ENCODE measurements at places on chromosomes 4 and X.

GRCh38 chrX:65813245-65813644 is 145.8 kb downstream of the MSN start:
- no peak for DNase-seq

GRCh38 chrX:1196436-1196835 is 16.0 kb downstream of the CRLF2 start:
- no peak for DNase-seq

DNA sequence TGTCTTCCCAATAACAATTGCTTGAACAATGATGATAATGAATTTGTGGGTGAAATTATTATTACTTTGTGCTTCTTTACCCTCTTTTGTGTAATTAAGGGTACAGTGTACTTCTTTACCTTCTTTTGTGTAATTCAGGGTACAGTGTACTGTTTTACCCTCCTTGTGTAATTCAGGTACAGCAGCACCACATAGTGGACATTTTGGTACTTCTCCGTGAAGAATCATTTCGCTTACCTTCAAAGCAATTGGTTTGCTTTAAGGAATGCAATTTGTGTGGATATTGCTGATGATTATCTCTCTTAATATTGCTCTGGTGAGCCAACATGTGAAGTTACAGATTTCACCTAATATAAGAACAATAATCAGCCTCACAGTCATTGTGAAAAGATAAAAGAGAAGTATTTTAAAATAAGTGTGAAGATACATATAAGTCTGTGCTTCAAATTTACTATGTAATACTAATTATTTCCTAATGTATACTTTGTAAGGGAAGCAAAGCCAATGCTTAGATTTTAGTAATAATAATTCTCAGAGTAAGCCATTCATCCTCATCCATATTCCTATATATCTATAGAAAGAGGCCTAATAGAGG is 27.2 kb upstream of the SEC24B start:
- DNase-seq = no peak

- no peak for DNase-seq
Observed at GRCh38 chr4:150479657-150480056, 102.3 kb upstream of the MAB21L2 start.

- no peak for DNase-seq
Observed at GRCh38 chr4:124224256-124224655, 488.3 kb downstream of the ANKRD50 start.

DNA sequence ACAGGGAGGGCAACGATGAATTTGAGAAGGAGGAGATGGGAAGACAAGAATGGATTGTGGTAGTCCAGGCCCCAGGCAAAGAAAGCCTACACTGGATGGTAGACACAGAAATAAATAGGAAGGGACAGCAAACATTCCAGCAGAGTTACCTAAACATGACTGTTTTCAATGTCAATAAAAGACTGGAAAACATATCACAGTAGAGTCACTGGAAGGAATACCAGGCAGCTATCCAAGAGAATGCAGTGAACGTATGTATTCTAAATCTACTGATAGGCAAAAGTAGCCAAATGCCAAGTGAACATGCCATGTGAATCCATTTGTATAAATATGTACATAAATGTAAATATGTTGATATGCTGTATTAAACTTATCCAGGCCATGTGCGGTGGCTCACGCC is 183.0 kb downstream of the PALLD start:
- DNase-seq = no peak

DNA sequence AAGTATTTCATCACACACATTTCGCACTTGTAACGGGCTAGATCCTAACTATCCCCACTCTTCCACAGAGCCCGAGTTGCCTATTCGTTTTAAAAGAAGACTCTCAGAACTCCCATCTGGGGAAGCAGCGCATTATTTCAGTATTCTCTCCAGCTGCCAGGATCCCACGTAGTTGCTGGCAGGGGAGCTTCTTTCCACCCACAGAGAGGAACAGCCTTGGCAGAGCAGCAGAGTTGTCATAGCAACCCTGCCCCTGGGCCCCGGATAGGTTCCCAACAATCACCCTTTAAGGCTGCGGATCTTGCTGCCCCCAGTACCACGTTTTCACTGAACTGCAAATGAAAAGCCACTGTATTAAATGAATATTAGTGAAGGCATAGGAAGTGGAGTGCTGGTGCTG is 106.7 kb downstream of the GPM6A start:
- no peak for DNase-seq

DNA sequence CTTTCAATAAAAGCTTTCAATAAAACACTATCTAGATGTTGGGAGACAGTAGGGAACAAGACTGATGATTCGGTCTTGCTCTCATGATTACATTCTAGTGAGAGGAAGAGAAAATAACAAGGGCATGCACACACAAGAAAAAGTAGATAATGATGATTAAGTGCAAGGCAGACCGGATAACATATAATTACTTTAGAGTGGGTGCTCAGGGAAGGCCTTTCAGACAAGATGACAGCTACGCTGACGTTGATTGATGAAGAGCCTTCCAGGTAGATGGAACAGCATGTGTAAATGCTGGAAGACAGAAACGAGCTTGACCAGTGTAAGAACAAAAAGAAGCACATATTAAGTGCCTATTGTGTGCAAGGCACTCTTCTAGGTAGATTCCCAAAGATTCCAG is 43.4 kb downstream of the TXK start:
- DNase-seq = no peak

- DNase-seq = no peak
Observed at GRCh38 chr4:112735474-112735951, 98.6 kb downstream of the LARP7 start.

DNA sequence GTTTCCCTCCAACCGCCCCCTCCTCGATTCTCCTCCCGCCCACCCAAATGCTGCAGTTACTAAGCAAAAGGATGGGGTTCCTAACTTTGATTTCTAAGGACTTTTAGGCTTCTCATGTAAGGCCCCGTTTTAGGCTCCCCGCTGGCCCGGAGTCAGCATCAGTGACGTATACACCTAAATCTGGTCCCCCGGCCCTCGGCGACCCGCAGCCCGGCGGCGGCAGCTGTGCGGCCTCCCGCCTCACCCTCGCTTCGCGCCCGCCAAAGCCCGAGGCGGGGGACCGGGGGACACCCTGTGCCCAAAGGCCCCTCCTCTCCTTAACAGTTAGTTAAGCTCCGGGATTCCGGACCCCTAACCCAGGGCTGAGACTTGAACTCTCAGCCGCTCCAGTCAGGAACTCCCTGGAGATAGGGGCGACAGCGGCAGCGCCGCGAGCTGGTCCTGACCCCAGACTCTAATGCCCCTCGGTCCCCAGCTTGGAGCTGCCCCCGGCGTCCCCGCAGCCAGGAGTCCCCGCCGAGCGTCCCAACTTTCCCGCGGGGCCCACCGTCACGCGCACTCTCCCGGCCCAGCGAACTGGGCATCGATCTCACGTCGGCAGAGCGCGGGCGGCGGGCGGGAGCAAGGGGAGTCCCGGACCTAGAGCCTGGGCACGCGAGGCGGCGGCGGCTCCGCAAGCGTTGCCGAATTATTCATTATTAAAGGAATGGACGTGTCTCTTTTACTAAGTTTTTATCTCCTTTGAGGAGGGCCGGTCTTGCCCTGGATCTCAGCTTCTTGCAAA is 1.5 kb upstream of the NR3C2 start:
- DNase-seq = peak; percentile 20

- no peak for DNase-seq
Observed at GRCh38 chrX:13816643-13817627, at the start of gene GPM6B. Gene GPM6B, minus strand, starts transcription at chrX:13817093. Its CDS starts 189 bp downstream, at chrX:13816904.

GRCh38 chrX:38859602-38860001 is 58.3 kb downstream of the MID1IP1 start:
- DNase-seq = no peak

- no peak for DNase-seq
Observed at GRCh38 chrX:29308726-29309125, 721.5 kb downstream of the IL1RAPL1 start.

GRCh38 chrX:35150052-35150451 is 207.5 kb downstream of the FAM47B start:
- DNase-seq = no peak

GRCh38 chr4:115489279-115489678 is 375.9 kb upstream of the NDST4 start:
- no peak for DNase-seq

DNA sequence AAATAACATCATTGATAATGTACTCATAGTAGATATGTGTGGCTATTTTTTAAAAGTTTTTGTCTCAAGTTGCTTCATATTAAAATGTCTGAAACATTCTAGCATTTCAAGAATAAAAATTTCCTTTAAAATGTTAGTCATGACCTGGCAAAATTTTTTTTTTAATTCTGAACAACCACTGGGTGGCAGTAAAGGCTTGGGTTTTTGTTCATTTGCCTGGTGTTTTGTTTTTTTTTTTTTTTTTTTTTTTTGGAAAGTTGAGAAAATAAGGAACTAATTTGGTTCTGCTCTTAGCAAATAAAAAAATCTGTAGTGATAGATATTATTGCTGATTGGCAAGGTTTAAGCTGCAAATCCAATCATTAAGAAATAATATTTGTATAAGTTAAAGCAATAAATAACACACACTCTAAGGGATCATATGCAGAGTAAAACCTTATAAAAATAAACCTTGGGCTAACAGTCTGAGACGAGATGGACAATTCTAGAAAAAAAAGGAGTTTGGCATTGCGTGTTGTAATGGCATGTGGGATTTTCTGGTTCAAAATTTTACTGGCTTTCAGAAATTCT is 81.4 kb downstream of the CEP44 start:
- DNase-seq = no peak

DNA sequence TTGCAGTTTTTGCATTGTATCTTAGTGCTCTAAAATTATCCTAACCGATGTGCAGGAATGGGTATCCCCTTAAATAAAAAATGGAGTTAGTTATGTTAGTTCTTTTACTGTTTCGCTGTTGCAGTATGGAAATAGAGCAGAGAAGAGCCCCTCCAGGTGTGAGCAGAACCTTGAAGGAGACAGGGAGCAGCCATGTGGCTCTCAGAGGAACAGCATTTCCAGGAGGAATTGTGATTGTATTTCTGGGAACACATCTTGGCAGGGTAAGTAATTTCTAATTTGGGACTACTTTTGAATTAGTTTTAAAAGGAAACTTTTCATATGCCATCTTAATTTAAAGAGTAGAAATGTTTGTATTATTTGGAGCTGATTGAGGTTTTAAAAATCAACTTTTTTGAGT is 5.3 kb upstream of the CCDC158 start:
- no peak for DNase-seq

- DNase-seq = no peak
Observed at GRCh38 chrX:30618160-30618765, 35.0 kb upstream of the GK start.

- no peak for DNase-seq
Observed at GRCh38 chr4:126790633-126791032, 842.1 kb upstream of the INTU start.

- no peak for DNase-seq
Observed at GRCh38 chr4:153997516-153997915, 208.6 kb upstream of the SFRP2 start.

DNA sequence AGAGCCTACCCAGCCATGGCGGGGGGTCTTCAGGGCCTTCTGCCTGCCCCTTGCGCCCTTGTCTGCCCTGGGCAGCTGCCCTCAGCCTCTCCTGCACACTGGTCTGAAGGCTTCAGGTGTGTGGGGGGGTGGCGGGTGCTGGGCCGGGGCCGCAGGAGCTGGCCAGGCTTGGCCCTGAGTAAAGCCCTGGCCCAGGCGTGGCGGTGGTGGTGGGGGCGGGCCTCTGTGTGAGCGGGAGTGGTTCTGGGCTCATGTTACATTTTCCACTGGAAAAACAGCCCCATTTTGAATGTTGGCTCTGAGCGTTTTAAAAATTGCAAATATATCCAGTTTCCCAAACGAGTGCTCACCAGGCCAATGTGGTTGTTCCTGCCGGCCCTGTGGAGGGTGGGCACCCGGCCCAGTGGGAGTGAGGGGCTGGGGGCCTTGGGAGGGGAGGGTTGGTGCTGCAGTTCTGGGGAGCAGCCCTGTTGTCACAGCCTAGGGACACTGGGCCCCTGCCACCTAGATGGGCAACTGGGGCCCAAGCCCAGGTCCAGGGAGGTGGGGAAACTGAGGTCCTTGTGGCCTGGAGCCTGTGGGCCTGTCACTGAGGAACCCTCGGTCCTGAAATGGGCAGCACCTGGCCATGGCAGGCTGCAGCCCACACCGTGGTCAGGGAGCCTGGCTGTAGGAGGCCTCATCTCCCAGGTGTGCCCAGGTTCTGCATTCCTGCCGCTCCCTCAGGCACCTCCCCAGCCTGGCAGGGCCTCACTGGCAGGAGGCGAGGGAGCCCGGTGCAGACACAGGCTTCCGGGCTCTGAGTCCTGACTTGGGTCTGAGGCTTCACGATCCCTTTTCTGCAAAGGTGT is 28.3 kb downstream of the FGFRL1 start:
- DNase-seq = no peak

GRCh38 chr4:189507060-189507459 is 433.6 kb upstream of the FRG1 start:
- no peak for DNase-seq

- DNase-seq = no peak
Observed at GRCh38 chrX:66876776-66877175, 237.9 kb upstream of the EDA2R start.

DNA sequence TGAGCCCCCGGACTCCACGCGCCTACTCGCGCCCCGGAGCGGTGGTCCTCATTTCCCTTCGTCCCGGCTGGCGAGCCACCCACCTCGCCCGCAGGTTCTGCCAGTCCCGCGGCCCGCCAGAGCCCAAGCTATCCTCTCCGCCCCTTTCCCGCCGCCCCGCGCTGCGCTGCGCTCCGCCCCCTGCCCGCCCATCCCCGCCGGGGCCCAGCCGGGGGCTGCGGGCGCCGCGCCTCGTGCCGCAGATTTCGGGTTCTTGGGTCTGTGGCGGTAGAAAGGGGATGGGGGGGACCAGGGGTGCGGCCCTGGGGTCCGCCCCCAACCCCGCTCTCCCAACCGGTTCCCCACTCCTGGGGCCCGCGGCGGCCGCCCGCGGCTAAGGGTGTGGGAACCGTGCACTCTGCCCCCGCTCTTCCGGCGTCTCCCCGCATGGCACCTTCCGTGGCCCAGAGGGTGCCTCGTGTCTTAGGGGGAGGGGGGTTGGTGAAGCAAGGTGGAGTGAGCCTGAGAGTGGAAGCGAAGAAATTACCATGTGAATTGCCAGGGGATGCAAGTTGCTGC is 650.8 kb upstream of the DIPK2B start:
- DNase-seq = peak; percentile 22

DNA sequence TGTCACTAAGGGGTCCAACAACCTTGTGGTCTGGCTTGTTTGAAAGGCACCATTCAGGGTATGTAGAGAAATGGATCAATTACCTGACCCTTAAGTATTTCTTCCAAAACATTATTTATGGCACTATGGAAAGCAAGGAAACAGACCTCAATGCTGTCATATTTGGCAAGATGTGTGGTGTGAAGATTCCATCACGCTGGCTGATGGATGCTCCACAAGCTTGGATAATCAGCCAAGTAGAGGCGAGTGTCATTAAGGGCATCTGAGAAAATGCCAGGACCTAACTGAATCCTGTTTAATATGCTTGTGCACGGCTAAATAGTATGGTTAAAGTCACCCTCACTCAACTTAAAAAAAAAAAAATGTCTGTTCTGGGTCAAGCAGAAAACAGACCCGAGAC is 120.7 kb downstream of the COMMD8 start:
- DNase-seq = no peak

DNA sequence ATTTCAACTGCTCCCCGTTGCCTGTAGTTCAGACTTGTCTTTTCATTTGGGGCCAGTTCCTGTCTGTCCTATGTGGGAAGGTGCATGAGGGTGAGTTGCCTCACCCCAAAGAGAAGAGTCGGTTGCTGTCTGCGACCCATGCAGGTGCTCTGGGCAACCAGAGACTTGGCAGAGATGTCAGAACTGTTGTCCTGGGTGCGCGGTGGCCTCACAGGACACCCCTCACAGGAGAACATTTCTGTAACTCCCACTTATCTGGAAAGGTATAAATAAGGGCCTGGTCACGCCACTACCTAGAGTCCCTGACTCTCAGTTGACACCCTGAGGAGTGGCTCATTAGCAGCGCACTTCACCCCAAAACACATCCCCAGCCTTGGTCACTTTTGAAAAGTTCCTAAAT is 9.7 kb upstream of the NAT8L start:
- DNase-seq = no peak

Data from CD4-positive, alpha-beta T cell treated with Interleukin-15 for 1 hour (primary cell).